ENCODE measurements at places on chromosomes 1 and 21.

DNA sequence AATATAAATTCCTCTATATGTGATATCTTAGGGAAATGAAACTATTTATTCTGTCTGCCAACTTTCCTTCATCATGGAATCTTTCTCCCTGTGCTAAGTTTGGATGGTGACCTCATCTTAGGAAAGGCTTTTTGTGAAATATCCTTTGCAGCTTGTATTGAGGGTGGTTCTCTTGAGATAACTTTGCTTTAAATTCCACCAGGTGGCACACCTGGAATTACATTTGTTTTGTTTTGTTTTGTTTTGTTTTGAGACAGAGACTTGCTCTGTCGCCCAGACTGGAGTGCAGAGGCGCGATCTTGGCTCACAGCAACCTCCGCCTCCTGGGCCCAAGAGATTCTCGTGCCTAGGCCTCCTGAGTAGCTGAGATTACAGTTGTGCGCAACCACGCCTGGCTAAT is 7.6 kb upstream of the CD1A start:
- no peak for DNase-seq

DNA sequence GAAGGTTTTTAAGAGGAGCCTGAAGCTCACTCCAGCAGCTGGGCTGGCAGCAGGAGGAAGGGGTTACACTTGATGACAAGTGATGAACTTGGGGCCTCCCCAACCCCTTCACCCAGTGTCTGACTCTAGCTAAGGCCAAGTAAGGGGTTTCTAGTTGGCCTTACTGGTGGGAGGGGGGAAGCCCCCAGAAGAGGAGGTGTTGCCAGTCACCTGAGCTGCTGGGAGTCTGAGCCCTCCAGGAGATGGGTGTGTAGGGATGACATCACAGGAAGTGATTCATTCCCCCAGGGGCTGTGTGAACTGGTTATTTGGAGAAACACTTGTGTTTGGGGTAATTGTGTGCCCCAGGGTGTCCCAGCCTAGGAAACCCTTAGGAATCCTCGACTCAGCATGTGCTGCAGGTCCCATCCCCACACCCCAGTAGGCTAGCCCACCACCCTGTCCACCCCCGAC is 3.1 kb downstream of the PADI1 start:
- no peak for DNase-seq

GRCh38 chr1:63411066-63411465 is 43.6 kb downstream of the ALG6 start:
- no peak for DNase-seq

DNA sequence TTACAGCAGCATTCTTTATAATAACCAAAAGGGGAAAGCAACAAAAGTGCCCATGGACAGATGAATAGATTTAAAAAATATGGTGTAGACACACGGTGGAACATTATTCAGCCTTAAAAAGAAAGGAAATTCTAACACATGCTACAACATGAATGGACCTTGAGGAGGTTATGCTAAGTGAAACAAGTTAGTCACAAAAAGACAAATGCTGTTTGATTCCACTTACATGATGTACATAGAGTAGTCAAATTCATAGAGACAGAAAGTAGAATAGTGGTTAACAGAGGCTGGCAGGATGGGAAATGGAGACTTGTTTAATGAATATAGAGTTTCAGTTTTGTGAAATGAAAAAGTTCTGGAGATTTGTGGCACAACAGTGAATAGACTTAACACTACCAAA is 151.4 kb downstream of the CYYR1 start:
- DNase-seq = no peak

DNA sequence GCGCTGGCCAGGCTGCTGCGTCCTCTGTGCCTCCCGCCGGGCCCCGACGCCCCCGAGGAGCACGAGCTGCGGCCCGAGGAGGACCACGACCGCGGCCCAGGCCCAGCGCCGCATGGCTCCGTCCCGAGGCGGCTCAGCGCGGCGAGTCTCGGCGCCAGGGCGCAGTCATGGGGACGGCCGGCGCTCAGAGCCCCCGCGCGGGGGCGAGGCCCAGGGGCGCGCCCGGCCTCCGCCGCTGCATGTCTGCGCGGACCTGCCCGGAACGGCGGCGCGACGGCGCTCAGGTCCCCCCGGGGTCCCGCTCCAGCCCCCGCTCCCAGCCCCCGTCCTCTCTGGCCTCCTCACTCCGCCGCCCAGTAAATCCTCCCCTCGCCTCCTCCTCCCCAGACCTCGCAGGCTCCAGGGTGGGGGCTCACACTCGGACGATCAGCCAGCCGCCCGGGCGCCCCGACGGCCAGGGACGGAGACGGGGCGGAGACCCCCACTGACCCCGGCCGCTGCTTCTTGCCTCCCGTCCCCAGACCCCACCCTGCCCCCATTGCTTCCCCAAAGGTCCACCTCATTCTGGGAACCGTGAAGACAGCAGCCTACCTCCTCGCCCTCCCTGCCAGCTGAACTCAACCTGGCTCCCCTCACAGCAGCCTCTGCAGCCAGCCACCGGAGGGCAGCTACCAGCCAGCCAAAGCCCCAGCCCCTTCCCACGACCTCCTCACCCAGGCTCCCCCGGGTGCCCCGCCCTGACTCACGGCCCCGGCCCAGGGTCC is at the start of gene C1QTNF12:
TSS of gene C1QTNF12 (minus strand) at position 146 of the 764 bp plus-strand sequence. CDS start at position 114, 32 bp downstream.
- DNase-seq = no peak
